ENCODE measurements at places on chromosomes 5 and 9. TPM values are rescaled to one million over a fixed set of nuclear protein-coding genes. Genes with fewer than 3 reads are reported as not detected.
A peak's percentile ranks its signal among the peaks of the same experiment; 100 is the strongest.

The GNAQ gene
- total RNA-seq: 63.6 TPM

GRCh38 chr5:66985417-66985816 lies 211.2 kb downstream of the CD180 start:
- DNase-seq: no peak

GRCh38 chr5:150361301-150361700 lies 3.8 kb downstream of the TCOF1 start:
- DNase-seq: no peak

GRCh38 chr5:129905473-129906176 lies 1.4 kb downstream of the CHSY3 start:
- peak; percentile 3 for DNase-seq

- no peak for DNase-seq
These were observed 75.1 kb downstream of the KCNT1 start for GRCh38 chr9:135776893-135777622.

The TICAM2 gene
- total RNA-seq: 4.3 TPM

- no peak for DNase-seq
These were observed 97.1 kb upstream of the ZNF608 start for GRCh38 chr5:124843596-124843899.

The PTPN3 gene
- total RNA-seq: 0.72 TPM

- DNase-seq: peak; percentile 98
These were observed 9.8 kb downstream of the LURAP1L start for GRCh38 chr9:12784461-12785259.

DNA sequence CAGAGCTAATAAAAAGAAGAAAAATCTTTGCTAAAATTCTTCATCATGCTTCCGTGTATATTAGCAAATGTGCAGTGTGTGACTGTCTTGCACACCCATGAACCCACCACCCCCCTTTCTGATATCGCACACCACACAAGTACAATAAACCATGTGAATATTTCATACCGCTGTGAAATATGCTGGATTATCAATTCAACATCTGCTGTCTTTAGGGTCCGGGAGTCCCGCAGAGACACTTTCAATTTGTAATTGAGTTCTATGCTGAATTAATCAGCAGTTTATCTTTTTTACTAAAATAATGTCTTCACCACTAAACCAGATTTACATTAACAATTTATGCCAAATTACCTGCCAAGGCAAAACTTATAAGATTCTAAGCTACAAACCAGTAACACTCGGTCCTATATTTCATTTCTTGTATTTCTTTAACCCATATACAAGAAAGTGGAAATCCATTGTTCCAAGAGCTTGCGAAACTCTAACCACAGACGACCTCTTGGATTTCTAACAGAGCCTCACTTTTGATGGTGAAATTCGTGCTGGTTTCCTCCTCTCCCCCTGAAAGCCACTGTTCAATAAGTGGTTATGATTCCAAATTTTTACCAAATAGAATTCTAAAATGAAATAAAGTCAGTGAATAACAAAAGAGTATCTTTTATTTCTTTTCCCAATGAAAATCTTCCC lies 44.2 kb downstream of the PSMB7 start:
- peak; percentile 53 for DNase-seq

GRCh38 chr5:113281194-113281593 lies 153.6 kb downstream of the TSSK1B start:
- DNase-seq: peak; percentile 31

The PCDHB2 gene
- 0.36 TPM for total RNA-seq

The GRIA1 gene
- 1.4 TPM for total RNA-seq

- DNase-seq: peak; percentile 18
These were observed 92.1 kb upstream of the IL12B start for GRCh38 chr5:159422361-159422760.

The MARCHF11 gene
- not detected for total RNA-seq

The FGF18 gene
- total RNA-seq: not detected

GRCh38 chr5:59587489-59588337 lies 305.8 kb downstream of the PDE4D start:
- peak; percentile 52 for DNase-seq

DNA sequence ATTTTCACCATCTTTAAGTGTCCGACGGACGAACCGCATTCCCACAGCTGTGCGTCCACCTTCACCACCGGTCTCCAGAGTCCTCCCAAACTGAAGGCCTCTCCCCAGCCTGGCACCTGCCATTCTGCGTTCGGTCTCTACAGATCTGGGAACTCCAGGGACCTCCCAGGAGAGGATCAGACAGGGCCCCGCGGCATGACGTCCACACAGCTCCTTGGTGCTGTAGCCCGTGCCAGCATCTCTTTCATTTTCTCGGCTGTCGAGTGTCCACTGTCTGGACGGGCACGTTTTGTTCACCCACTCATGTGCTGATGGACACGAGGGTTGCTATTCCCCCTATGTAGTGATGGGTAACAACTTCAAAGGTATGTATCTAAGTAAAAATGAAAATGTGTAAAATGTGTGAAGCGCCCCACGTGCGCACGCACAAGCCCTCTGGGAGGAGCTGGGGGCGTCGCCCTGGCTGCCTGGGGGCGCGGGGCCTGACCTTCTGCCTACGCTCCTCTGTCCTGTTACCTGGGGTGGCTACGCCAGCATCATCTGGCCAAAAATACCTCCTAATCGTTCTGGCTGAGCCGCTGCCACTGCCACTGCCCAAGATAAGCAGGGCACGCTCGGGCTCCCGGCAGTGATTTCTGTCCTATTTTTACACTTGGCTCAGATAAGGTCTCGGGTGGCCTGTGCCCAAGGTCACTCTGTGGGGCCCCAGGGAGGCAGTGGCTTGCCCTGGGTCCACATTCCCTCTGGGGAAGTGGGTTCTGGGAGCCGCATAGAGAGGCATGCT lies 10.8 kb upstream of the SLC12A7 start:
- DNase-seq: no peak

GRCh38 chr5:89686081-89686765 lies 723.3 kb downstream of the CETN3 start:
- no peak for DNase-seq

DNA sequence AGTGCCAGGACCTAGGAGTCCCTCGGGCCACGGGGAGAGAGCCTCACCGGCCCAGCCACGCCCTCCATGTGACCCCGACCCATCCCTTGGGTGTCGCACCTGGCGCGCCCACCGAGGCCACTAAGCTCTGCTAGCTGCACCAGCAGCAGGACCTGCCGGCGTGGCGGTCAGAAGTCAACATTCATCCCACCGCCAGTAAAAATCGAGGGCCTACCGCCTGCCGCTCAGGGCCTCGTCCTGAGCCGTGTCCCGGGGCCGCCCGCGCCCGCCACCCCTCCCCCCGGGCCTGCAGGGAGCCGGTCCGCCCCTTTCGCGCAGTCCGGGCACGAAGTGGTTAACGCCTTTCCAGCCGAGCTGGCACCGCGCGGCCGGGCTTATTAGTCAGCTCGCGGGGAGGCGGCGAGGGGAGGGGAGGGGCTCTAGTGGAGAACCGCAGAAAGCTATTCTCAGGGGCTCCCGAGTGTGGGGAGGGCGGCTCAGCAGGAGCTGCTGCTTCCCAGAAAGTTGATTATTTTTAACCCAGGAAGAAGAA lies 124.4 kb downstream of the C9orf50 start:
- peak; percentile 91 for DNase-seq

DNA sequence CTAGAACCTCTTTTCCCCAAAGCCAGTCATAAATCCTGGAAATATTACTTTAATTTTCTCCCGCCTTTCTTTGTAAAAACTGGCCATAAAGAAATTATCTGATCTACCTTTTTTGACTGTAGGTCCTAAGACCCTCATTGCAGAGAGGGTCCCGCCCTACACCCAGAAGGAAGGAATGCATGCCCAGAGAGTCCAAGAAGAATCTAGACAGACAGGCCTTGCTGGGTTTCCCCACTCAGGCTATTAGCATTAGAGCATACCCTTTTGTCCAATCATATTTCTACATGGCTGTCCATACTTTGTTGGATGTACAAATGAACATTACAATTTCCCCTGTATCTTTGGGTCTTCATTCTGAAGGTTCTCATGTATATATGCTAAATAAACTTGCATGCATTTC lies 1.9 kb upstream of the ATG10 start:
- DNase-seq: no peak

The TOR4A gene
- total RNA-seq: 9.7 TPM

The GPR151 gene
- total RNA-seq: not detected

- DNase-seq: no peak
These were observed 23.3 kb downstream of the DCANP1 start for GRCh38 chr5:135423846-135424168.

The PCDHA1 gene
- not detected for total RNA-seq

DNA sequence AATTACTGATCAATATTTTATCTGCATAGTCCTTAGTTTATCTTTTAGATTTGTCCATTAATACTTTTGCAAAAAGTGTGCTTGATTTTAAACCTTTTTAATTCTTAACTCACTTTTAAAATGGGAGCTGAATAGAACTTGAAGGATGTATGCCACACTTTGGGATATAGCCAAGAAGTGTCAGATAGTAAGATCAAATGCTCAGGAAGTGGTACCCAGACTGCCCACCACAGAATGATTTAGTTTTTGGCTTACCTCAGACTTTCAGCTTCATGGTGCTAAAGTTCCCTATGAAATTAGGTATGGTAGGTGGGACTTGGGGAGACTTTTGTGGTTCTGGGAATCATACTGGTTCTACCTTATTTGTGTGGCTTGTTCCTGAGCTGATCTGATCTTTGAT lies 14.7 kb downstream of the FOCAD start:
- DNase-seq: no peak

DNA sequence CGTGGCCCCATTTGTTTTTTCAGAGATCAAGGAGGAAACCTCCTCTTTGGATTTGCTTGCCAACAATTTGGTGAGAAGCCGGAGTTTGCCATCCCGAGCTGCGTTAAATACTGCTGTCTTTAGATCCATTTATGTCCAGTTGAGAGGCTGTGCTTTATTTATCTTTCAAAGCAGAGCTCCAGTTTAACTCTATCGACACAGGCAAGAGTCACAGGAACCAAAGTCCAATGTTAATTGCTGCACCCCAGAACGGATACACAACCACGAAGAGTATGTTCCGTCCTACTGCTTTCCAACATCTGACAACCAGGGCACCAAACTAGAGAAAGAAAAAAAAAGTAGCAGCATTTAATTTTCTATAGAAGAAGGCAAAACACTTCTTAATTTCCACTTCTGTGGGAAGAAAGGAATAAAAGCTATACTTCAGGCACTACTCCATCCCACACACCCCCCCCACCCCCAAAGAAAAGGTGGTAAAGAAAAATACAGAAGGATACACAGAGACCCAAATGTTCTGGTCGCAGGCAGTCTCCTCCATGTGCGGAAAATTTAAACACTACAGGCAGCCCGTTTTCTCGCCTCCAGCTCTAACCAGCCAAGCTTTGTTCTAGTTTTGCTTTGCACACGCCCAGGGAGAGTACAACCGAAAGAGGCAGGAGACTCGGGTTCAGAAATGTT lies 1.1 kb downstream of the FEM1C start:
- DNase-seq: peak; percentile 53

GRCh38 chr5:172063463-172064235 lies 57.2 kb upstream of the FBXW11 start:
- no peak for DNase-seq

DNA sequence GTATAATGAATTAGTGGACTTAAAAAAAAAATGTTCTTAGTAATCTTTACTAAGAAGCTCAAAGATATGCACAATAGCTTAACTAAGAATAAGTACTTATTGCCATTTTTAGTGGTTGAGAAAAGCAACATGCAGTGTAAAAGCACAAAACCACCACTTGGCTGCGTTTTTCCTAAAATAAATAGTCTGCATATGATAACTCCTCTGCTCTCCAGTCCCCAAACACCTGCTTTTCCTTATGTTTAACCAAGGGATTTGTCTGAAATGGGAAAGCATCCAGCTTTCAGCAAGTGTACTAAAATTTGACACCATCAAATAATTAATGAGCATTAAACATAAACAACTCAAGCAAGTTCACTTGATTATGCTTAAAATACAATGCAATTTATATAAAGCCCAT lies 41.4 kb downstream of the PSIP1 start:
- peak; percentile 46 for DNase-seq

The NACC2 gene
- total RNA-seq: 11.1 TPM

DNA sequence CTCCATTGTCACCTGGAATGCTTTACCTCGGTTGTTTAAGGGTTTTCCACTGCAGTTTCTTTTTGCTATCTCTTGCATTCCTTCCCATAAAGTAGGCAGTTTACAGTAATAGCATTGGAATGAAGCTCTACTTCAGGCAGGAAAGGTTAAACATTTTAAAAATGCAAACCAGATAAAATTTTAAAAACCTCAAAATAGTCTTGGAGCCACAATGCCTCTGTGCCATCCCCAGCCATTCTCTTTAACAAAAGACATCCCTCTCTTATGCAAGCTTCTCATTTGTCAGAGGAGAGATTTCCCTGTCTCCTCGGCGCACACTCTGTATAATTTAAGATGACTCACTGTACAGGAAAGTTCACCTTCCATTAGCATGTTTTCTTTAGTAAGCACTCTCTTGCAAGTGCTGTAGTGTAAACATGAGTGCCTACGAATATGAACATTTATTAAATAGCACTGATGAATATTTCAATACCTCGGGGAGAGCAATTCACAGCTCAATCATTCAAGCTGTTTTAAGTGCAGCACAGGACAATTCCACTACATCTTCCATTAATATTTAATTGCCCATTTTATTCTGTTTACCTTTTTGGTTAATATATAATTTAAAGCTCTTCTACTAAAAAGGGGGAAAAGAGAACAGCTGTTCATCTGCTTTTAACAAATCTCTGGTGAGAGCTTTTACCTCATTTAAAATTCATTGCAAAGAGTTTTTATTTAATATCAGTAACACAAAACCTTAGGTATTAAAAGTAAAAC lies 343.6 kb downstream of the SPATA31D1 start:
- peak; percentile 85 for DNase-seq

- DNase-seq: no peak
These were observed 287.1 kb downstream of the SLIT3 start for GRCh38 chr5:169013846-169014245.
